HT1080 (cell line): ENCODE measurements at places on chromosomes 7 and 10. TPM values are rescaled to one million over a fixed set of nuclear protein-coding genes. Genes with fewer than 3 reads are reported as not detected.

- DNase-seq, result peak; percentile 28
Observed at GRCh38 chr10:91043173-91043910, 122.5 kb upstream of the ANKRD1 start.

AKR1C3 gene
- total RNA-seq, result 5.1 and 11.0 TPM in 2 replicates

PDK4 gene
- total RNA-seq, result not detected in 2 replicates

STN1 gene
- total RNA-seq, result 31.5 and 35.9 TPM in 2 replicates

- DNase-seq, result no peak
Observed at GRCh38 chr10:50347394-50347802, 96.1 kb upstream of the ASAH2 start.

DNA sequence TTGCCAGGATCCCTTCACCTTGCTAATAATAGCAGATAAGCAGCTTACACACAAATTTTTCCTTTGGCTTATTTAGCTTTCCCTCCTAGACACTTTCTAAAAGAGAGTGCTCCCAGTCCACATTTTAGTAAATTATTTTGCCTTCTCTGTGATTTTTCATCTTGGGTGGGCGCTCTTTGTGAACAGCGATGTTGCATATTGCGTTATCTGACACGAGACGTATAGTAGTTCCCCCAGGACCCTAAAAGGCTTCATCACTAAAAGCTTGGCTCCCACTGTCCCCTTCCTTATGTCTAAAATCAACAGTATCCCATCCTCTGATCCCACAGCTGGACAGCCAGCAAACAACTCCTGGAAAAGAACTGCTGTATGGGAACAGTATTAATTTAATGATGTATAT, 232.9 kb downstream of the DYNC1I1 start:
- no peak for DNase-seq

DNA sequence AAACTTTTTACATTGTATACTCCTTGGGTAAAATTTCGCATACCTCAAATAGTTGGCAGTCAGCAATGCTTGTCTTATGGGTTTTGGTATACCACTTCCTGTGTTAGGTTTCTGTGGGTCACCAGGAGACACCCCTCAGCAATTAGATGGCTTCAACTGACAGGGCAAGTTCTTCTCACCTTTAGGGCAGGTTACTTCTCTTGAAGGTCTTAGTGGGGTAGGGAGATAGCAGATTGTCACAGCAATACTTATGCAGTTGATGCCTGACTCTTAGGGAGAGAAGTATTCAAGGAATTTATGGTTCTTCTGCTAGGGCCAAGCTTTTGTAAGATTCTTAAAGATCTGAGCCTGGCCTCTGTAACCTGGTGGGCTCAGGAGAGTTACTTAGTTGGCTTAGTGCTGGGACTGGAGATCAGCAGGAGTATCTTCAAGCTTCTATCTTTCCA, 42.9 kb downstream of the MKLN1 start:
- DNase-seq, result peak; percentile 61

SLIT1 gene
- total RNA-seq, result 0.07 TPM in 1 of 2 replicates, not detected in the other

DNA sequence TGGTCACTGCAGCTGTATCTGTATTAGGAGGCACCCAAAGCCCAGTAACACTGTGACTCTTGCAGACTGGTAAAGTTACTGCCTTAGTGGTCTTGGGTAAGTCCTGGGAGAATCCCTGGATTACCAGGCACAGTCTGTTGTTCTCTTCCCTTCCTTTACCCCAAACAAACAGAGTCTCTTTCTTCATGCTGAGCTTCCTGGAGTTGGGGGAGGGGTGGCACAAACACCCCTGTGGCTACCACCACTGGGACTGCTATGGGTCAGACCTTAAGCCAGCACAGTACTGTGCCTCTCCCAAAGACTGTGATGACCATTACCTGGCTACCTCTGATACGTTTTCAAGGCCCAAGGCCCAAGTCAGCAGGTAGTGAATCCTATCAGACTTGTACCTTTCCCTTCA, 59.9 kb upstream of the FAM3C start:
- no peak for DNase-seq

GRCh38 chr7:78074713-78075112, 276.1 kb downstream of the PHTF2 start:
- no peak for DNase-seq

CALHM3 gene
- not detected in 2 replicates for total RNA-seq

- no peak for DNase-seq
Observed at GRCh38 chr7:75055155-75055554, 18.4 kb downstream of the RCC1L start.

GRCh38 chr10:117518246-117518645, 24.3 kb upstream of the EMX2 start:
- no peak for DNase-seq

- no peak for DNase-seq
Observed at GRCh38 chr7:119329715-119330114, 943.3 kb upstream of the KCND2 start.

DNA sequence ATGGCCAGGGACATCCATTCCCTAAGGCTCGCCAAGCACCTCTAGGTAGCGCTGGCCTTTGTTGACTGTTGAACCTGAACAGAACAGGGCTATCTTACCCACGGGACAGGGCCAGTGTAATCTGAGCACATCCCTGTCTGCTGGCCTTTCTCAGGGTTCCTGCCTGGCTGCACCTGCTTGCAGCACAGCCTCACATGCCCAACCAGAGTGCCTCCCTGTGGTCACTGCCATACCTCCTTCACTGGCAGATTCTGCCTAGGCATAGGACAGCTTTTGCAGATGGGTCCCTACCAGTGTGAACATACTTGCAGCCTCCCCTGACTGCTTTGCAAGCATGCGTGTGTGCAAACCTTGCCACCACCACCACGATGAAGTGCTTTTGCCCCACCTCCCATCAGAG, 15.8 kb upstream of the LIPN start:
- DNase-seq, result peak; percentile 10

DNA sequence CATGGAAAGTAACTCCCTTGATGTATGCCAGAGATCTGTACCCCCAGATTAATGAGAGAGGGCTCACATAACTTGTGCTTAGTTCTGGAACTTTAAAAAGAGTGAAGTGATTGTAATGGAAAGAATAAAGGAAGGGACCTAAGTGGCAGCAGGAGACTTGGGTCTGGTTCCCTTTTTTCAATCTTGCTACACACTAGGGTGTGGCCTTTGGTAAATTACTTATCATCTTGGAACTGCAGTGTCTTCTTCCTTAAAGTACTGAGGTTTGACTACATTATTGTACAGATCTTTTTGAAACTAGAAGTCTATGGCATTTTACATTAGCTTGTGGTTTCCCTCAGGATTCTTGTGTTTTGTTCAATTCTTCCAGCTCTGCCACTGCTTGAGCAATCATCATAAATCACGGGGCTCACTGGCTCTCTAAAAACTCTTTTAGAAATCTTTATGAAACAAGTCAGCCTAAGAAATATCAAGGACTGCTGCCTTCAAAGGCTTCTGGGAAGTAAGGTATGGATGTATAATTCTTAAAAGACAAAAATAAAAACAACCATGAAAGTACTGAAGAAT, 22.5 kb upstream of the CHRM2 start:
- DNase-seq, result no peak

CAV2 gene
- 81.5 and 94.8 TPM in 2 replicates for total RNA-seq

- DNase-seq, result no peak
Observed at GRCh38 chr7:101532400-101533102, 96.5 kb downstream of the MYL10 start.

GRCh38 chr7:16484453-16485158, 19.1 kb upstream of the SOSTDC1 start:
- DNase-seq, result peak; percentile 99

DNA sequence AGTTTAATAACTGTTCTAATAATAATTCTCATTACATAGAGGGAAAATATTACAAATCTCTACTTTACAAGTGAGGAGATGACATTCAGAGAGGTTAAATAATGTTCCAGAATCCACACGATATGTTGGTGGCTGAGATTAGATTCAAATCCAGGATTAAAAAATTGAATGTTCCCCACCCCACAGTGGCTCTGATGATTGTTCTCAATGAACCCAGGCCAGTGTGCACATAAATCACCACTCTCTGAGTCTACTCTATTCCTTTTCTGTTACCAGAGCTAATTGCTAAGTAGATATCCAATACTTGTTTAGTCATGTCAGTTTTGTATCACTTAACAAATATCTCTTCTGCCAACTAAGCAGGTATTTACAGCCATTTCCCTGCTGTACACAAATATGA, 281.0 kb downstream of the ABCA13 start:
- no peak for DNase-seq

DNA sequence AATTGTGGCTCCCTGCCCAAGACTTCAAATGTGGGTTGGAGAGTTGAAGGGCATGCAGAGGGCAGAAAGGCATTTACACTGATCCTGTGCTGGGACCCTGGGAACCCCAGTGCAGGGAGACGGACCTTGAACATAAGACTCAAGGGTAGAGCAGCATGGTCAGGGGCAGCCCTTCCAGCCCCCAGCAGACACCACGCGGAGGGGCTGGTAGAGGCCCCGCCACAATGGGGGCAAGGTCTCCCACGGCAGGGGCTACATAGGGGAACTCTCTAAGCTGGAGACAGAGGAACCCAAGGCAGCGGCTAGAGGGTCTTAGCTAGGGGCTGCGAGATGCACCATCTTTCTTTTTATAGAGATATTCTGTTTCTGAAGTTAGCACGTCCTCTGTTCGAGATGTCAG, 45.2 kb upstream of the EBF3 start:
- no peak for DNase-seq

DNA sequence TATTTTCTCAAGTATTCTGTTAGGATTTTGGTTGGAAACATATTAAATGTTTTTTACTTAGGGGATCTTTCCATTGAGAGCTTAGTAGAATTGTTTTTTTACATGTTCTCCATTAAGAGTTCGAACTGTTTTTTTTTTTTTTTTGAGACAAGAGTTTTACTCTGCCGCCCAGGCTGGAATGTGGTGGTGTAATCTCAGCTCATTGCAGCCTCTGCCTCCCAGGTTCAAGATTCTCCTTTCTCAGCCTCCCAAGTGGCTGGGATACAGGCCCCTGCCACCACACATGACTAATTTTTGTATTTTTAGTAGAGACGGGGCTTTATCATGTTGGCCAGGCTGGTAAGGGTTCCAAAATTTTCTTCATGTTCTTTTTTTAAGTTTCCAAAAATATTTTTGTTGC, 33.2 kb downstream of the MPLKIP start:
- no peak for DNase-seq

CPVL gene
- 0.50 and 0.90 TPM in 2 replicates for total RNA-seq

GRCh38 chr7:127891854-127892438, 139.3 kb downstream of the LRRC4 start:
- no peak for DNase-seq

DNA sequence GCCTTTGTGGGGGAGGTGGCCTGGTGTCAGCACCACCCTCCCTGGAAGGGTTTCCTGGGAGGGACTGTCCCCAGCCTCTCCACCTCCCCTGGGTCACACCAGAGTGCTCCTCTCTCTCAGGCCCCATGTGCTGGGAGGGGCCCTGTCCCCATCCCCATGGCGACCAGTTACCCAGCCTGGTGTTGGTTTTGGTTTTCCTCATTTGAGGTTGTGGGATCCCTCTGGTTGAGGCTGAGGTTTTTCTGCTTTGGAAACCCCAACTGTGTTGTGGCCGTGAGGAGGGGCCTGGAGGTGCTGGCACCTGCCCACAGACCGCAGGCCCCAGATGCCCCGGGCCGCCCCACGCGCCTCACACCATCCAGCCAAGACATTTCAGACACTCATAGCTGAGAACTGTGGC, 106.3 kb downstream of the GRK5 start:
- DNase-seq, result no peak

NKX2-3 gene
- not detected in 2 replicates for total RNA-seq

DNA sequence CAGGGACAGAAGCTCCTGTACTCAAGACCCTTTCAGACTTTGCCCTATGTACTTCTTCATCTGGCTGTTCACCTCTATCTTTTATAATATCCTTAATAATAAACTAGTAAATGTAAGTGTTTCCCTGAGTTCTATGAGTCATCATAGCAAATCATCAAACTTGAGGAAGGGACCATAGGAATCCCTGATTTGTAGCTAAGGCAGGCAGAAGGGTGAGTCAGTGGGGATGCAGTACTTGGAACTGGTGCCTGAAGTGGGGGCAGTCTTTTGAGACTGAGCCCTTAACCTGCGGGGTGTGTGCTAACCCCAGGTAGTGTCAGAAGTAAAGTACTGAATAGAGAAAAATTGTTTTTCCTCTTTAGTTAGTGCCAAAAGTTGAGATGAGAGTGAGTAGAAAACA, 6.2 kb upstream of the TMEM243 start:
- peak; percentile 59 for DNase-seq

DNA sequence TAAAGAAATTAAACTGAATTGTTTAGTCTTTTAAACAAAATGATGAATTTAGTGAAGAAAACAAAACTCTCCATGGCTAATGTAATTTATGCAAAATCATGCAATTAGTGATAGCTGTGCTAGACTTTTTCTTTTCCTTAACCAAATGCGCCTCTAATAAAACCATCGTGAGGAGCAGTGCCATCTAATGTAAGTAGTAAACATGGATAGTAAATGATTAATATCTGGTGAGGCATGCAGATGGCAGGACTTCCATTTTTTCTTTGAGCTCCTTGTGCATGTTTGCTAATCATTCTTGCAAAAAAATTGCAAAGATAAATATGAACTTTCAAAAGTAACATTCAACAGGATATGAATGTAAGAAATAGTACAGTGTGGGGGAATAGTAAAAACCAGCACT, 2.3 kb downstream of the INSYN2A start:
- DNase-seq, result no peak

PARG gene
- 32.1 and 37.6 TPM in 2 replicates for total RNA-seq

DNA sequence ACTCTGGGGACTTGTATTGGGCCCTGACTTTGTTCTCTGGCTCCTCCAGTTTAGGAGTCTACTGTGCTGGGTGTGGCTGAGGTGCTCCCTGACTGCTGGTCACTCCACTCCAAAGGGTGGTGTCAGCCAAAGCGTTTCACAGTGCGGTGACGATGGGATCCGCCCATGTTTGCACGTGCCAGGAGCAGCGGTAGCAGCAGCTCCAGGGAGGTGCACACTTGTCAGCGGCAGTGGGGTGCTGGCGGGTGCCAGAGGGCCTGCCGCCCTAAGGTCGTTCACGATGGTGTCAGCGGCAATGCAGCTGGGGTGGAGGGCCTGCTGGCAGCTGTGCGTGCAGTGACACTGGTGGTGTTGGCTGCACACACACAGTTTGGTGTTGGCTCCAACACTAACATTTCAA, 268.5 kb upstream of the AKR1E2 start:
- DNase-seq, result no peak

DNA sequence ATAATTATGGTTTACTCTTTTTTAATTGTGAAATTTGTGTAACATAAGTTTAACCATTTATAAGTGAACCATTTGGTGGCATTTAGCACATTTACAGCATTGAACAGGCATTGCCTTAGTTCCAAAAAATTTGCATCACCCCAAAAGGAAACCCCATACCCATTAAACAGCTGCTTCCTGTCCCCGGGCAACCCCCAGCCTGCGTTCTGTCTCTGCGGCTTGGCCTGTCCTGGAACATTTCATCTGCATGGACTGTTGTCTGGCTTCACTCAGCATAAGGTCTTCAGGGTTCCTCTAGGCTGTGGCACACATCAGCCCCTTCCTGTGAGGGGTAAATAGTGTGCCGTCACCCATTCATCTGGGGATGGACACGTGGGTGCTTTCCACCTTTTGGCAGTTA, 6.9 kb downstream of the RET start:
- DNase-seq, result no peak
